ENCODE measurements at places on chromosomes 3 and 15.

DNA sequence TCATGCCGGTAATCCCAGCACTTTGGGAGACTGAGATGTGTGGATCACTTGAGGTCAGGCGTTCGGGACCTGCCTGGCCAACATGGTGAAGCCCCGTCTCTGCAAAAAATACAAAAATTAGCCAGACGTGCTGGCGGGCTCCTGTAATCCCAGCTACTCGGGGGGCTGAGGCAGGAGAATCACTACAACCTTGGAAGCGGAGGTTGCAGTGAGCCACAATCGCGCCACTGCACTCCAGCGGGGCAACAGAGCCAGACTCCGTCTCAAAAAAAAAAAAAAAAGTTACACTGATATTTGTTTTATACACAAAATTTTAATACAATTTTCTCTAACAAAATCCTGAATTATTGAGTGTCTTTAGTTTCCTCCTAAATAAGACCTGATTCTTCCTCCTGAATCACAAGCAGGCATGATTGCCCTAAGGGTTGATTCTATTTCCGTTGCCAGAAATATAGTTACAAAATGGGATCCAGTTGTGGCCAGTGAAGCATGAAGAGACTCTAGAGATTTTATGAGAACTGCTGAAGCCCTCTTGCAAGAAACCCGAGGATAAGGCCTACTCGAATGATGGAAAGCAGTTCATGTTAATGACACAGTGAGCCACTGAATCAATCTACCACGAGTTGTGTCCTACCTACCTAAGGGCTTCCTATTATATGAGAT lies 9.6 kb upstream of the SMARCC1 start:
- DNase-seq: no peak

DNA sequence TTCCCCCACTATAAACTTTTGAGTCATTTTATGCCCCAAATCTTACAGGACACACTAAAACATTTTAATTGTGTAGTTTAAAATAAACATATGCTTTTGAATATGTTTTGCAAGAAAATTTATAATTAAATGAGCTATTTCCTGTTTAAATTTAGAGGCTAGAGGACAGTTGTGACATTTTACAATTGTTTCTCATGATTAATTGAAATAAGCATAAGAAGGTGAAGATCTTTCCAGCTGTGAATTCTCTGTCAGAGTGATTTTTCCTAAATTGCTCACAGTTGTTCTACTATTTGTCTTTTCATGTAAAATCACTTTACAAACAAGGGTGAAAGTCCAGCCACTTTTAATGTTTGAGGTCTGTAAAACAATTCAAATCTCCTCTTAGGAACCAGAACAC lies 892.3 kb downstream of the CADM2 start:
- no peak for DNase-seq

DNA sequence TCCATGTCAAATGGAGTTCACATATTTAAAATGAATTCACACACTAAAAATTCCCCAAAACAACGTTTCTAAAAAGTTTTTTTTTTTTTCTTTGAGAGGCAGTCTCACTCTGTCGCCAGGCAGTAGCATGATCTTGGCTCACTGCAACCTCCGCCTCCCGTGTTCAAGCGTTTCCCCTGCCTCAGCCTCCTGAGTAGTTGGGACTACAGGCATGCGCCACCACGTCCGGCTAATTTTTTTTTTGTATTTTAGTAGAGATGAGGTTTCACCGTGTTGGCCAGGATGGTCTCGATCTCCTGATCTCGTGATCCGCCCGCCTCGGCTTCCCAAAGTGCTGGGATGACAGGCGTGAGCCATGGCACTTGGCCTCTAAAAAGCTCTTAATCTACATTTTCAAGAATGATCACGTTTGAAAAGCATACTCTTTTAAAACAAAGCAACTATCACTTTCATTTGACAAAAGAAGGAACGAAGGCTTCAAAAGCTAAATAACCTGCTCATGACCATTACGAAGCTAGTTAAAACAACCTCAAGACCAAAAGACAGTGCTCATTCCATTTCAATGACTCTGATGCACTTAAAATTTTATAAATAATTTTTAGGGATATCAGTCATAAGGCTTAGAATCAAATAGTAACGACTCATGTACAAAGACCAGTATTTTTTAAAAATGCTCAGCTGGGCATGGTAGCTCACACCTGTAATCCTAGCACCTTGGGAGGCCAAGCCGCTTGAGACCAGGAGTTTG lies 5.5 kb downstream of the UBE3A start:
- no peak for DNase-seq

GRCh38 chr3:152519376-152519775 lies 250.6 kb downstream of the MBNL1 start:
- no peak for DNase-seq

DNA sequence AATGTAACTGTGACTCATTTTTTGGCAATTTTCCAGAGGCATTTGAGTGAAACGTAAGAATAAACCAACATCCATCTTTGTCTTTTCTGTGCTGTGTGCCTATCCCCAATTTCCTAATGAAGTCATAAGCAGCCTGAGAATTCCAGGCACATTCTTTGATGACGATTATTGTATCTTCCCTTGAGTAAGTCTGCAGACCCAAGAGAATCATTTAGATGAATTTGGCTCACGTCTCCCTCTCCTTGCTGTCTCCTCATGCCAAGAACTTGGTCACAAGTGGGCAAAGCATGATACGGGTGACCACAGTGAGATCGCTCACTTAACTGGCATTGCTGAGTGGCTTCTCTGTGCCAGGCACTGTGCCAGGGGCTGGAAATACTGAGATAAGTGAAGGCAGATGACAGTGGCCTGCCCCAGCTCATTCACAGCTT lies 384.5 kb upstream of the IL12A start:
- DNase-seq: no peak

All from activated CD4-positive, alpha-beta T cell treated with anti-CD3 and anti-CD28 coated beads, Interleukin-2, Interleukin-4, amounts not matched to agents 100 ng/mL and 50 ng/mL, durations not matched to agents 16 hours and 8 hours (primary cell).